NCI-H187 (cell line): ENCODE measurements at places on chromosomes 4 and X.

- DNase-seq = no peak
Measured at GRCh38 chrX:131057706-131058105, 440 bp upstream of the ARHGAP36 start.

DNA sequence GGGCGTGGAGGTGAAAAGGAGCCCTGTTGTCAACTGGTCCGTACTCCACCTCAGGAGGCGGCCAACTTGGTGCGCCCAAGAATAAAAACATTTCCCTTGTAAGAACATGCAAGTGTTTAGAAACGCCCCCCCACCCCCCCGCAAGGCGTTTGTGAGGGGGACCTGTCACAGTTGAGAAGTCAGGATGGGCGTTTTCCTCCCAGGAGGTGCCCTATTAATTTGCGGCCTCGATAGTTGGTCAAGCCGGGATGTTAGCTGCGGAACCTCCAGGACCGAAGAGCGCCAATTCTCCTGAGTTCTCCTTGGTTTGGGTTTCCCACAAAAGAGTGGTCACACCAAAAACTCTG, 651 bp upstream of the SAP30 start:
- no peak for DNase-seq

DNA sequence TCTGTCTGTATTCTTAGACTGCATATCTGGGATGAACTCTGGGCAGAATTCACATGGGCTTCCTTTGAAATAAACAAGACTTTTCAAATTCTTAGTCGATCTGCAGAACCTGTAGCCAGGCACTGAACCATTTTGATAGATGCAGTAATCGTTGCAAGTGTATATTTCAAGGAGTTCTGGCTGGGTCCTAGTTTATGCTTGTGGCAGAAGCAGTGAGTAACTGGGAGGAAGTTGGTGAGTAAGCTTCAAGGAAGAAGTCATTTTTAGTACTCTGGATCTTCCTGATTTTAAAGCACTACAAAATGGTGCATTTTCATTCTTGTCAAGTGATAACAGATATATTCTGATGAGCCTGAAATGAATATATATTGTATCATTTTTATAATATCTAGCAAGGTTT, 9.5 kb downstream of the HPRT1 start:
- DNase-seq = no peak

- DNase-seq = no peak
Measured at GRCh38 chr4:86935853-86936733, 1.3 kb downstream of the AFF1 start.

- DNase-seq = no peak
Measured at GRCh38 chr4:168514249-168514852, 17.5 kb downstream of the PALLD start.

- no peak for DNase-seq
Measured at GRCh38 chr4:183100827-183101226, 1.8 kb downstream of the WWC2 start.

DNA sequence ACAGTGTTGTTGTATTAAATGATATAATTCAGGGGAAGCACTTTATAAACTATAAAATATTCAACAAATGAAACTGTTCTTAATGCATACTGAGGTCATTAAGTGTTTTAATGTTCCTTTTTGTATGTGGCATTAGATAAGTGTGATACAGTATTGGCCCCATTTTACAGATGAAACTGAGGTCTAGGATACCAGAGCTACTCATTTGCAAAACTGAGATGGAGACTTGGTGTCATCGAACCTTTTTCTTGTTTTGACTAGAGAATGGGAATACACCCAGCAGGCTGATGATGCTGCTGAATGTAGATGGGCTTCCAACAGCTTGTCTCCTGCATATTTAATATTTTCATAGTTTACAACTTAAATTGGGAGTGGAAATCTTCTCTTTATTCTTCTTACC, 34.6 kb downstream of the TAF1 start:
- DNase-seq = no peak

DNA sequence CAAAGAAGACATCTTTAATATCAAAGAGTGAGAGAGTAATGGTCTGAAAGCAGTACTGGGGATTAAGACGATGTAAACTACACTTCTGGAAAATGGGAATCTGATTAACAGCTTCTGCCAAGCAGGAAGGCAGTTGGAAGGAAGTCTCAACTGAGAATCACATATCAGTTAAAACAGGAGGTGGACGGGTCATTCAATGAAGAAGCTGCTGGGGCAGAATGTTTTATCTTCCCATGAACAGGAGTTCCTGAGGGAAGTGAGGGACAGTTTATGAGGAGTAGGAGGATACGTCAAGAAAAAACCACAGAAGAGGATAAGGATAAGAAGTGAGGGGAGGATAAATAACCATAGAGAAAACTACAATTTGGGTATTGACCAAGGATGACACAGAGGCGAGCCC, 38.7 kb upstream of the MAGEA10 start:
- DNase-seq = no peak

DNA sequence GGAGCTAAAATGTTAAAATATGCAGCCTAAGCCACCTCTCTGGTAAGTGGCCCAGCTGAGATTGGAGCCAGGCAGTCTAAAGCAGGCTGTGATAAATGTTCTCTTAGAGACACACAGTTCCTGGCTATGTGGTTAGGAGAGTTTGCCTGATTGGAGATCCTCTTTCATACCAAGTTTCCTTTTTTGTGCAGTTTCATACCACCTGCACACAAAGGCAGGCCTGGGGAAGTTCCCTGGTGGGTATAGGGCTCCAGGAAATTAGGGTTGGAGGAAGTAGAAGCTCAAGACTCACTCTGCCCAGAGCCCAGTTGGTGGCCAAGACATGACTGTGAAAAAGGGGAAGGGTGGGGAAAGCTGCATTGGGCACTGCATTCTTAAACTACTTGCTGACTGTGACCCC, 16.9 kb downstream of the CYBB start:
- no peak for DNase-seq

DNA sequence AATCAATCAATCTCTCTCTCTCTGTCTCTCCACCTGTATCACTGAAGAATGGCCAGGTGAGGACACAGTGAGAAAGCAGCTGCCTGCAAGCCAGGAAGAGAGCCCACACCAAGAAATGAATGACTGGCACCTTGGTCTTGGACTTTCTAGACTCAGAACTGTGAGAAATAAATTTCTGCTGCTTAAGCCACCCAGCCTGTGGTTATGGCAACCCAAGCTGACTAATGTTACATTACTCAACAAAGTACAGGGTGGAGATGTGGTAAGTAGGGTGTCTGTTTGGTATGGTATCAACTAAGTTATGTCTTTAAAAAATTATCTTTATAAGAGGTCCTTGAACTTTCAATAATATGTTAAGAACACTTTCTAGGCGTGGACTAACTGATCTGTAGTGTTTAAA, 159.3 kb downstream of the EPHA5 start:
- no peak for DNase-seq

DNA sequence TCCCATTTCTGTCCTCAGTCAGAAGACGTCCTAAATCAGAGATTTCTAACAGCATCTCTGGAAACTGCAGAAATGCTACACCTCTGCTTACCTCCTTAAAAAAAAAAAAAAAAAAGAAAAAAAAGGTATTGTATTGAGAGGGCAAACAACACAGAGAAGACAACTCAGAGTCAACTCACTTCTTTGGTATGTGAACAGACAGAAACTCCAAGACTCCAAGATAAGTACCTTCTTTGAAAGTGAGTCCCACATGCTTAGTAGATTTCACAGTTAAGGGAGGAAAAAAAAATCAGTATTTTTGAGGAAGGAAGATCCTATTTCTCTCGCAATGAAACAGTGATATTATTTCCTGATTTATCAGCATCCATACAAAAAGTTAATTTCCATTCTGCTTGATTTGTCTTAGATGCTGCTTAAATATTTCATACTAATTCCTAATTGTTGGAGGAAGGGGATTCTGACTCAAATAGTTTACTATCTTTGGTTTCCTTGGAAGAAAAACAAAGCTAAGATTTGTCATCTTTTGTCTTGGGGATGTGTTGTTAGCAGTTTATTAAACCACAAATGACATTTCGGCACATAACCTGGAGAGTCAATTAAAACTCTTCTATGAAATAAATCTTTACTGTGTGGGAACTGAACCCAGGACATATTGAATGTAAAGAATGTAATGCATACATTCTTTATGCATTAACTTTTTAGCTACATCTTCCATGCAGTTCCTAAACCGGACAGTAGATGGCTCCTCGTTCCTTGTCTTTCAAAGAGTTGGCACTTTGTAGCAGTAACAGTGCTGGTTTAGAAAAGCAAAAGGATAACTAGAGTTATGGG, 4.7 kb downstream of the RASGEF1B start:
- DNase-seq = peak; percentile 40

- no peak for DNase-seq
Measured at GRCh38 chr4:91837608-91838029, 466.1 kb upstream of the GRID2 start.

GRCh38 chrX:49712577-49712976, 16.8 kb upstream of the PAGE1 start:
- DNase-seq = no peak

DNA sequence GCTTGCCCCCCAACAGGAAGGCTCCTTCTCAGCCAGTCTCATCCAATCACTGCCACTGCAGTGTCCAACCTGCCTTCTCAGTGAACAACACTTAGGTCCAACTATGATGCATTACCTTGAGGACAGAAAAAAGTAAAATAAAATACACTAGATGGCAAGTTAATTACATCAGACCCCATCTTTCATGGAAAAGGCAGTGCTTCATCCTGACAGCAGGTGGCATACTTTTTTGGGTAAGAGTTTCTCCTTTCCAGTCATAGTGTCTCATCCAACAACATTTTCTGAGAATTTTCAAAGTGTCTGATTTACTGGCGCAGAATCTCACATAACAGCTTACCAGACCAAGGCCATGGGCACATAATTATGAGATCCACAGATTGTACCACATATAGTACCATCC, 1742.8 kb downstream of the PCDH7 start:
- no peak for DNase-seq

DNA sequence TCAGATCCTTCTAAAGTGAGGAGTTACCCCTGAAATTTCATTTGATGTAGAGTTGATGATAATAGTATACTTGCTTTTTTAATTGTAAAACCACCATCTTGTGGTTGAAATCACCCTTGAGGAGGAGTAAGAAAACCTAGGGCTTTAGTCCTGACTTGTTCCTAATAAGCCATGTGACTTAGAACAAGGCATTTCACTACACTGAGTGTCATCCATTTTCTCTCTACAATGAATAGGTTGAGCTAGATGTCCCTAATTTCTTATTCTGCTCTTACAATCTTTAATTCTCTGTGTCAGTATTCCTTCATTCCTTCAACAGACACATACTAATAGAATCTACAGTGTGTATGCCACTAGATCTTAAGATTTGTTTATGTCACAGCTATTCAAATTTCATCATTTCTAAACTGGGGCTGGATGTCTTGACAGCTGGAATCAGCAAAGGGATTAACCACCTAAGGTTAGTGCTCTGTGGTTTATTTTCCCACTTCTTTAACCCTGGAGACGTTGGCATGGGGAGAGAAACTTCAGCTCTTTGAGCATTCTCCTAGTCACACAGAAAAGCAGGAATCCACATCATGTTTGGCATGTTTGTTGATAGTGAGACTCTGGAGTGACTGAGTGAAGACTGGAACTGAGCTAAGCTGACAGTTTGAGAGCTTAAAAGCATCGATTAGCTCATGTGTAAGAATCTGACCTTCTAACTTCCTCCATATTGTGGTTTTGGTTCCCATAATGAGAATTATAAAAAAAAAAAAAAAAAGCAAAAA, 246.3 kb downstream of the NDST4 start:
- DNase-seq = no peak

GRCh38 chrX:95040104-95040503, 1366.1 kb downstream of the FAM133A start:
- no peak for DNase-seq

DNA sequence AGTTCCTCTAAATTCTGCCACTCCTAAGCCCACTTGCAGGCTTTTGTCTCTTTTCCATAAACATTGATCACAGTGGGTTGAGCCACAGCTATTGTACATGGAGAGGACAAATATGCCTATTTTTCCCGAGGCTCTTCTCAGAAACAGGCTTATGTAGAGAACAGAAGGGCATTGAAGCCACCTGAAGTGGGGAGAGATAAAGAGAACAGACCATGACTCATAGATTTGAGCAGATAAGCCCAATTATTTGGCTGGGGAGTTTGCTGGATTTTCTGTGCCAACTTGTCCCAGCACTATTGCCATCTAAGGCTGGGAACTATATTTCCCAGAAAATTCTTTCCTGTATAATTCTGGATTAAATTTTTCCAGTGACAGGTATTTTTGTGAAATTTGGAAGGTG, 446.1 kb upstream of the RPS6KA3 start:
- no peak for DNase-seq

DNA sequence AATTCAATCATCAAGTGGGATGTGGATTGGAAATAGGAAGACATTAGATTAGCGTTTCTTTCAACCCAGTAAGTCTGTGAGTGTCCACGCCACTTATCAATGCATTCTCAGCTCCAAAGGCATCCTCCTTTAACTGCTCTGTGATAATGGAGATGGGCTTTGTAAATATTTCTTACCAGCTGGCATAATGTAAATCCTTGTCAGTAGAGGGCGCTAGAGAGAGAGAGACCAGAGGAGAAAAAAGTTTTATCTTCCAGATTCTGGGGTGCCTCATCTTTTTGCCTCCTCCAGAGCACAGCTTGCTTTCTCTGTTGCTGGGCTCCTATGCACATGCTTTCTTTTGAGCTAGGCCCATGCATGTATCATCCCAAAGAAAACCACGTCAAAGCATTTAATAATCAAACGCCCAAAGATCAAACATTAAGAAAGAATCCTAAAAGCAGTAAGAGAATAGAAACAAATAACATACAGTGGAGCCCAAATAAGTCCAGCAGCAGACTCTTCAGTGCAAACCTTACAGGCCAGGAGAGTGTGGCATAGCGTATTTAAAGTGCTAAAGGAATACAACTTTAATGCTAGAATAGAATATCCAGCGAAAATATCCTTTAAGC, 9.6 kb upstream of the MTMR1 start:
- peak; percentile 7 for DNase-seq

- DNase-seq = no peak
Measured at GRCh38 chr4:118337954-118338353, 14.8 kb downstream of the PRSS12 start.

GRCh38 chr4:68180849-68181526, 51.3 kb upstream of the TMPRSS11F start:
- no peak for DNase-seq

- no peak for DNase-seq
Measured at GRCh38 chr4:55955710-55956109, 7.0 kb downstream of the CEP135 start.

DNA sequence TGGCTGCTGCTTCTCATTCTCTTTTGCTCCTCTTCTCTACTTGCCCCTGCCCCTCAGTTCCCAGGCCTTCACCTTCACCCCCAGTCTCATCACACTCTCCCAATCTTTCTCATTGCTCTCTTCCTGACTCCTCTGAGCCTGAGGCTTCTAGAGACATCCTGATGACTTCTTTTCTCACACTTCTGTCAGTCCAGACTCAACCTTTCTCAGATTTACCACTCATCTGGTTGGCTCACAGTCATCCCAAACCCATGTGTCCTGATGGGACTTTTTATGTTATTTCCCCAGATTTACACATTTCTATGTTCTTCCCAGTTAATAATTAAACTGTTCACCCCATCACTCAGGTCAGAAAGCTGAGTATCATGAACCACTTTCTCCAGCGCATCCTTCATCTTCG, 68.0 kb downstream of the TMA16 start:
- no peak for DNase-seq
